ENCODE measurements at places on chromosomes 7 and 10. TPM values are rescaled to one million over a fixed set of nuclear protein-coding genes. Genes with fewer than 3 reads are reported as not detected.

The VENTX gene
- total RNA-seq: not detected

The SPDYE6 gene
- total RNA-seq: not detected

The ANXA8 gene
- 0.52 TPM for total RNA-seq

The ZNF425 gene
- total RNA-seq: 6.3 TPM

The JAKMIP3 gene
- total RNA-seq: 0.16 TPM
